ENCODE measurements at places on chromosomes 4 and X. TPM values are rescaled to one million over a fixed set of nuclear protein-coding genes. Genes with fewer than 3 reads are reported as not detected.

The CWH43 gene
- total RNA-seq, result not detected

The RNF212 gene
- 7.1 TPM for total RNA-seq

The DRD5 gene
- total RNA-seq, result not detected

DNA sequence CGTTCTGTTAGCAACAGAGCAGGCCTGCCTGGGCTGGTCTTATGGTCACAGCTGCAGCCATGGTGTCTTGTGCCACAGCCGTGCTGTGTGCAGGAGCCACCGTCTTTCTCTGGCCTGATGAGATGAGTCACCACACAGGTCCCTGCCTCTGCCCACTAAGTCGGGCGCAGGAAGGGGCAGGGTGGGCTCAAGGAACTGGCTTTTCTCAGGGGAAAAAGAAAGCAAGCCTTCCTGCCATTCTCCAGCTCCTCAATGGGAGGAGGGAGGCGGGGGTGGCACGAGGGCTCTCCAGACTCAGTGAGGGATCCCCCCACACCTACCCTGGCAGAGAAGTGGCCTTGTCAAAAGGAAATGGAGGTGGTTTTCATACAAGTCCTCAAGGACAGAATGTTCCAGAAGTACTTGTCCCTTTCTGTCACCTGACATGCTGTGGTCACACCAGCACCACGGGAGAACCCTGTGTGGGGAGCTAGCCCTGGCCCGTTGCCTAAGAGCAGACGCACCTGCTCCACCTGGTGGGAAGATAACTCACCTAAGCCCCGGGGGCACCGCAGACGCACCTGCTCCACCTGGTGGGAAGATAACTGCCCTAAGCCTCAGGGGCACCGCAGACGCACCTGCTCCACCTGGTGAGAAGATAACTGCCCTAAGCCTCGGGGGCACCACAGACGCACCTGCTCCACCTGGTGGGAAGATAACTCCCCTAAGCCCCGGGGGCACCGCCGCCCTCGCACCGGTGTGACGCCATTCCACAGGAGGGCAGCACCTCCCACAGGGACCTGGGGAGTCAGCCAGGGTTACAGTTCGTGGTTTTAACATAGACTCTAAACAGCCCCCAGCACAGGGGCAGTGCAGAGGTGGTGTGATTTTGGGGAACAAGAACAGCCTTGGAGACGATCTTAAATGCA lies 18.5 kb downstream of the UVSSA start:
- DNase-seq, result peak; percentile 89

GRCh38 chr4:182174979-182175378 lies 68.2 kb upstream of the TENM3 start:
- no peak for DNase-seq

GRCh38 chrX:144612076-144612475 lies 635.2 kb upstream of the SPANXN1 start:
- no peak for DNase-seq
